ENCODE measurements at places on chromosomes 7 and 10.

DNA sequence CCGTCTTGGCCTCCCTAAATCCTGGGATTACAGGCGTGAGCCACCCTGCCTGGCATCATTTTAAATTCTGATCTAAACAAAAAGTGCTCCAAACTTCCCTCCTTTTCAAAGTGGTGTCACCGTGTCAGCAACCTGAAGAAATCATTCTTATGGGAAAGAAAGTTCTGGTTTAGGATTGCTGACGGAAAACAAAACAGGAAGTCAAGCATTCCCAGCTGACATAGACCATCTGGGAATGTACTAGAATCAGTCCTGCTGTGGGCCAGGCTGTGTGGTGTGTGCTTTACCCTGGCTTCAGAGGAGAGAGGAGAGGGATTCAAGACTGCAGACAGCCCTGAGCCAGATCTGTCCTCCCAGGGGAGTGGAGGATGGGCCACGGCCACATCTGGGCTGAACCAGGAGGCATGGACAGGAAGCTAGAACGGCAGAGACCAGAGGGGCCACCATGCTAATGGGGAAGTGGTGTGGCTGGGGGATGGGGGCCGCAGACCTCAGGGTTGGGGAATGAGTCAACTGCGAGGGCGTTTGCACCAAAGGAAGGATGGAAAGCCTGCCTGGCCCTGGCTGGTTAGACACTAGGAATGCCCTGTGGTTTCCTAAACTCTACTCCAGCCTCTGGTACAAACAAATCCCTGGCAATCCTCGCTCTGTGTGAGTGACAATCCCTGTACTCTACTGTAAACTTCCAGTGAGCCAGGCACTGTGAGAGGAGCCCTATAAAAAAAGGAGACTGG, 16.7 kb upstream of the CLIP2 start:
- no peak for DNase-seq

GRCh38 chr7:16649196-16649595, 3.2 kb downstream of the BZW2 start:
- DNase-seq: no peak

- DNase-seq: no peak
Measured at GRCh38 chr10:637771-638195, 51.7 kb downstream of the DIP2C start.

GRCh38 chr7:134602881-134603451, 43.7 kb upstream of the BPGM start:
- DNase-seq: no peak

DNA sequence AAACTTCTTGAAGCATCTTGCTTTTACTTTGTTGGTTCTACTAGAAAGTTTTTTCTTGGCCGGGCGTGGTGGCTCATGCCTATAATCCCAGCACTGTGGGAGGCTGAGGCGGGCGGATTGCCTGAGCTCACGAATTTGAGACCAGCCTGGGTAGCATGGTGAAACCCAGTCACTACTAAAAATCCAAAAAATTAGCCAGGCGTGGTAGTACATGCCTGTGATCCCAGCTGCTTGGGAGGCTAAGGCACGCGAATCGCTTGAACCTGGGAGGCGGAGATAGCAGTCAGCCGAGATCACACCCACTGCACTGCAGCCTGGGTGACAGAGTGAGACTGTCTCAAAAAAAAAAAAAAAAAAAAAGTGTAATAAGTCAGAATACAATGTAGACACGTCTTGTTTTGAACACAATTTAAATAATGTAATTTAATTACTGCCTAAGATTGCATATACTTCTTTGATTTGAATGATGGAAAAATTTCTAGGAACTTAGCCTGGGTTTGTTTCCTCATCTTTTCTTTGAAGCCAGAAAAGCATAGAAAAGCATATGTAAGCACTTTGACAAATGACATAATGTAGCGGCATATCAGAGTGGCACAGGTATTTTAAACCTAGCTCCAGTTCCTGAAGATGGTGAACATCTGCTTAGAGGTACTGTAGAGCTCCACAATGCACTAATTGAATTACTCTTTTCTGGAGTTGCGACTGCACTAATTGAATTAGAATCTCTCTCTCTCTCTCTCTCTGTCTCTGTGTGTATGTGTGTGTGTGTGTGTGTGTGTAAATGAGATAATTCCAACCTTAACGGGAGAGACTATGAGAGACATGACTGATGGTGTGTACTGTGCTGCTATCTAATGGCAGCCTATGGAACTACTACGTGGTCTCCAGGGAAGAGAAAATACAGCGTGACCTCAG, 87.8 kb downstream of the BTRC start:
- peak; percentile 21 for DNase-seq

DNA sequence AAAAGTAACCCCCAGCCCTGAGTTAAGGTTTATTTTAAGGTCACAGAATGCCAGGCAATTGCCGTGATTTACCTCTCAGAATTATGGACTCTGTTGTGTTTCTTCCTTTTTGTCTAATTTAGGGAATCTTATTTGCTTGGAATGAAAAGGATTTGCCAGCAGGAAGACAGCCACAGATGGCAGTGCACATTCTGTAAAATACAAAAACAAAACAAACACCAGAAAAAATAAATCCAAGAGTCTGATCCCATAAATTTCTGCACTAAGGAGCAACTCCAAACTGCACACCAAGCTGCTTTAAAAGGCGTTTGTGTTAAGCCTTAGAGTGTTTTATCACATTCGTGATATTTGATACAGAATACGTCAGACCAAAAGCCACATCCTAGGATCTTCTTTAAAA, 199.0 kb upstream of the C7orf33 start:
- DNase-seq: no peak

GRCh38 chr10:98664329-98665042, 217.8 kb upstream of the HPS1 start:
- DNase-seq: no peak

GRCh38 chr7:126203185-126203584, 1049.6 kb downstream of the GRM8 start:
- no peak for DNase-seq

DNA sequence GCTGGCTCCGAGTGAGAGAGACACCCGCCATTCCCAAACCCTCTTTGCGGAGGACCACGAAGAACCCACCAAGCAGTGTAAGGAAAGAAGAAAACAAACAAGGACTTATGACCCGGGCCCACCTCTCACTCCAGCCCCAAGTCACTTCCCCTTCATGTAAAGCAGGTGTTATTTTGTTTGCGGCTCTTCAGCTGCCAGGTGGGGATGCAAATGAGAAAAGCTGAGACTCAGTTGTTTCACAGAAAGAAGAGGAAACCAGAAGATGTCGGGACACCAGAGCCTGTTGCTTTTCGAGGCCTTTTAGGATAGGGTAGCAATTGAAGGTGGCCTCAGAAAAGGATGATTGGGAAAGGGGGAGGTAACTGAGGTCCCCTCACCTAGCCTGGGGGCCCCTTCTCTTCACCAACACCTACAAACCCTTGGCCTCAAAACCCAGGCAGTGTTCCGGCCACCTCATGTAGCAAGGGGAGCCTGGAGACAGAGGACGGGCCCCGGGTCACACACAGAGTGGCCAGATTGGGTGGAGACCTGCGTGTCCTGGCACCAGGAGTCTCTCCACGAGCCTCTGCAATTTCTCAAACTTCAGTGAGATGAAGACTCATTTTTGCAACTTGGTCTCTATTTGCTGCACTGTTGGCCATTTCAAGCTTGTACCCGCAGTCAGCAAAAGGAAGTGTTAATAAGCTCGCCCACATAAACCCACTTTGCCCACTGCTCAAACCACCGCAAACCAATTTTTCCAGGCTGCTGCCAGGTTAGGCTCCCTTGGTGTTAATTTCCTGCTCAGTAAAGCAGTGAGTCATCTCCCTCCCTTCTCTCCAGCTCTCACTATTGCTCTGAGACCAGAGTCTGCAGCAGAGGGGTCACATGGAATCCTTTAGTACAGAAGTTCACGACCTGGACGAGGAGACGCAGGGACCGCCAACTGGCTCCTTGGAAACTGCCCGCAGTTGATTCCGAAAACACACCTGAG, 45.5 kb downstream of the AOC1 start:
- DNase-seq: no peak

DNA sequence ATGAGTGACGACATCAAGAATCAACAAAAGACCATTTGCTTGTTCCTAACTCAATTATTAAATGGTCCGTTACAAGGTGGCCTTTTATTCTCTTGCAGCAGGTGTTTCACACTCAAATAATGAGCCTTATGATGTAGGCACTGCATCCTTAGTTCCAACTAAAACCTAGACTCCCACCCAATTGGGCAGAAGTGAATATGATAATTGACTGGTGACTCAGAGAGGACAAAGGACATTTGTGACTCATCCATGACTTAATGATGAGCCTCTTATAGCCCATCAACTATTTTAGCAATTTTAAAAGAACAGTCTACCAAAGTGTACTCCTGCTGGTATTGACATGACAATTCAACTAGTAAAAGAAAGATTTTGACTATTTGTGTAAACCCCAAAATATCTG, 1027.8 kb upstream of the PHF14 start:
- peak; percentile 51 for DNase-seq

GRCh38 chr10:89266721-89267453, 15.3 kb upstream of the LIPA start:
- no peak for DNase-seq

DNA sequence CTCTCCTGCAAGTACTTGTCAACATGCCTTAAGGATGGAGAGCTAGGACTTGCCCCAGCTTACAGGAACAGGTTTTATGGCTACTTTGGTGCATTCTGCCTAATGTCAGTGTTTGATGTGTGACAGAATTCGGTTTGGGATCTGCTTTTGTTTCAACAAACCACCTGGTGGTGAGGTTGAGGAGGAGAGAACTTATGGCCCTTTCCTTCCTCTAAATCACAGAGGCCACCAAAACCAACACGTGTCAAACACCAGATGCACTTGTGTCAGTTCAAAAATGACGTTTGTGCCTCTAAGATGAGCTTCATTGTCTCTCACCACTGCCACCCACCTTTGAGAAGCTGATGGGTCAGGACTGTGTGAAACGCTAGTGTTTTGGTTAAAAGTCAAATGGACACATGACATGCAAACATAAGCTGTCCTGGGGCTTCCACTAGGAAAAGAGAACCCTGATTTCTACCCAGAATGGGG, 83.9 kb downstream of the OSBPL3 start:
- DNase-seq: no peak

GRCh38 chr10:75428434-75429158, 2.8 kb upstream of the LRMDA start:
- no peak for DNase-seq

DNA sequence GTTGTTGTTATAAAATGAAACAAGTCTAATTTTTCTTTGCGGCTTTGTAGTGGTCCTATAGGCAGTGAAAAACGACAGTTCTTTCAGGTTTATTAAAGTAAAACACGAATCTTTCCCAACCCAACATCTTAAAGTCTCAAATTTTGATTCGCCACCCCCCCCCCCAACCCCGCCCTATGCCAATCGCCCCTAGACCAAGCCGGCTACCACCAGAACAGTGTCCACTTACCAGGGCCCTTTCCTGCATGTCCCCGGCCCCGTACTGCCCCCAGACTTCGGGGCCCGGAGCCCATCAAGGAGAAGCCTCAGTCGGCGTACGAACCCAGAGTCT, 335 bp upstream of the CHCHD1 start:
- DNase-seq: no peak

- DNase-seq: peak; percentile 70
Measured at GRCh38 chr10:86218160-86218559, 148.4 kb downstream of the GRID1 start.

GRCh38 chr7:133976140-133976539, 151.0 kb upstream of the LRGUK start:
- no peak for DNase-seq

GRCh38 chr7:12865593-12865992, 178.2 kb downstream of the ARL4A start:
- no peak for DNase-seq

GRCh38 chr7:137937202-137937560, 64.7 kb downstream of the CREB3L2 start:
- no peak for DNase-seq

DNA sequence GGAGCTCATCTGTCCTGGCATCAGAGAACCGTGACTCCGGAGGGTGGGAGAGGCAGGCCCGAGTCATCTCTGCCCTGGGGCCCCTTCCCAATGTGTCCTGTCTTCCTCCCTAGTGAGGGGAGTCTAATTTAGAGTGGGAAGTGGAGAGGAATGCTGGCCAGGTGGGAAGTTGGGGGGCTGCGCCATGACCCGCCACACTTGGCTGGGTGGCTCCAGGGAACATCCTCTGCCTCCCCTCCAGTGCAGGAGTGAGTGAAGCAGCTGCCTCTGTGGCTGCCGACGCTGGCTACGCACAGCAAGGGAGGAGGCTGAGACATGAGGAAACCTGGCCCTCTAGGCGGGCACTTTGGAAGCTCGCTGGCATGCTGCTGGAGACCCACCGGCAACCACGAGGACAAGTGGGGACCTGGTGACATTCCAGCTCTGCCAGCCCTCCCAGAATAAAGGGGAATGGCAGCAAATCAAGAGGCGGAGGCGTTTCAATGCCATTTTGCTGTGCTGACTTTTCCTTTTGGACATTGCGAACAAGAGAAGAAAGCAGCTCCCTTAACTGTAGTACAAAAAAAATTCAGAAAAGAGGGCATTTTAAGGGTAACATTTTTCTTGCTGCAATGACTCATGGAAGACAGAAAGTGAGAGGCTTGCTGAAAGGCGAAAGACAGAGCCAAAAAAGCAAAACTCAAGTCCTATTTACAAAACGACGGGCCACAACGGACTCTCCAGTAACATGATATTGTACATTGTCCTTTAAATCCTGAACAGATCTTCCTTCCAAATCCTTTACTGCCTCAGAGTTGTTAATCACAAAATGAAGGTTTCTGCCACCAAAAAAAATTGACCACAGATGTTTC, 121.2 kb upstream of the PITRM1 start:
- no peak for DNase-seq

Data from NCI-H1092 (cell line).